A673 (cell line): ENCODE measurements at places on chromosomes 13 and 19.

DNA sequence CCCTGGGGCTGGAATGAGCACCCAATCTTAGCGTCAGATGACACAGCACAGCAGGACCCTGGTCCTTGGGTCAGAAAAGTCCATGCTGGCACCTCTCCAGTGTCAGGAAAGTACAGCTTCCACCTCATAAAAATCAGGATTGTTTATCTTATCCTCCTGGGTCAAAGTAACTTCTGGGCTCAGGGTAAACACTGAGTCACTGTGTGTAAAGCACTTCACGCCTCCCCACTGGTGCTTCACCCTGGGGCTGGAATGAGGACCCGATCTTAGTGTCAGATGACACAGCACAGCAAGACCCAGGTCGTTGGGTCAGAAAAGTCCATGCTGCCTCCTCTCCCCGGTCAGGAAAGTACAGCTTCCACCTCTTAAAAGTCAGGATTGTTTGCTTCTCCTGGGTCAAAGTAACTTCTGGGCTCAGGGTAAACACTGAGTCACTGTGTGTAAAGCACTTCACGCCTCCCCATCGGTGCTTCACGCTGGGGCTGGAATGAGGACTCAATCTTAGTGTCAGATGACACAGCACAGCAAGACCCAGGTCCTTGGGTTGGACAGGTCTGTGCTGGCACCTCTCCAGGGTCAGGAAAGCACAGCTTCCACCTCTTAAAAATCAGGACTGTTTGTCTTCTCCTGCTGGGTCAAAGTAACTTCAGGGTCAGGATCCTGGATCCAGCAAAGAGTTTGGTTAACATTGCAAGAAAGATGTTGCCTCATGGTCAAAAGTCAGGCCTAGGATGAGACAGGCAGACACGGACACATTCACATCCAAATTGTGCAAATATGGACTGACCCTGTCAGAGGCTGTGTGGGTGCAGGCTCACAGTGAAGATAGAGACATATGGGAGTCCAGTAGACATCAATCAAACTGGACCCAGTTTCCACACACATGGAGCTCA, 39.2 kb upstream of the CYP2A7 start:
- no peak for DNase-seq

DNA sequence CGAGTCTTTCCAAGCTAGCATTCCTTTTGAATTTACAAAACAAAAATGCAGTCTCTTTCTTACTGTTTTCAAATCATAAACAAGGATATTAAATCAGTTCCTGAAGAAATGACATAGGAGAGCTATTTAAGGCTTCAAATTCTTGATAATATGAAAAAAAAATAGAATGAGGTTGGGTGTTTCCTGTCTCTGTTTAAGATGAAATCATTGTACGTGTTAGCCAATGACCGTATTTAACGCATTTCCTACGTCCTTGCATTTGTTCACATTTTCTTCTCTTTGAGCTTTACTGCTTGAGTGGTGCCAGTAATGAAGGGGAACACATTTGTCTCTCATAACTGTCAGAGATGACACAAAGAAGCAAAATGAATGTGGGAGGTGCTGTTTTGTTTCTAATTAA, 821.3 kb downstream of the DIAPH3 start:
- no peak for DNase-seq

GRCh38 chr13:19959141-19959830, 759 bp downstream of the ZMYM2 start:
- DNase-seq = peak; percentile 69

DNA sequence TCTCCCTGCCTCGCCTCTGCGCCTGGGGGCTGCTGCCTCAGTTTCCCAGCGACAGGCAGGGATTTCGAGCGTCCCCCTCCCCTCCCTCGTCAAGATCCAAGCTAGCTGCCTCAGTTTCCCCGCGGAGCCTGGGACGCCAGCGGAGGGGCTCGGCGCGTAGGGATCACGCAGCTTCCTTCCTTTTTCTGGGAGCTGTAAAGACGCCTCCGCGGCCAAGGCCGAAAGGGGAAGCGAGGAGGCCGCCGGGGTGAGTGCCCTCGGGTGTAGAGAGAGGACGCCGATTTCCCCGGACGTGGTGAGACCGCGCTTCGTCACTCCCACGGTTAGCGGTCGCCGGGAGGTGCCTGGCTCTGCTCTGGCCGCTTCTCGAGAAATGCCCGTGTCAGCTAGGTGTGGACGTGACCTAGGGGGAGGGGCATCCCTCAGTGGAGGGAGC, 722 bp upstream of the ICAM1 start:
- no peak for DNase-seq

GRCh38 chr13:86283031-86283430, 483.8 kb upstream of the SLITRK6 start:
- DNase-seq = no peak

- no peak for DNase-seq
Observed at GRCh38 chr19:883661-884211, 9.3 kb downstream of the MED16 start.

DNA sequence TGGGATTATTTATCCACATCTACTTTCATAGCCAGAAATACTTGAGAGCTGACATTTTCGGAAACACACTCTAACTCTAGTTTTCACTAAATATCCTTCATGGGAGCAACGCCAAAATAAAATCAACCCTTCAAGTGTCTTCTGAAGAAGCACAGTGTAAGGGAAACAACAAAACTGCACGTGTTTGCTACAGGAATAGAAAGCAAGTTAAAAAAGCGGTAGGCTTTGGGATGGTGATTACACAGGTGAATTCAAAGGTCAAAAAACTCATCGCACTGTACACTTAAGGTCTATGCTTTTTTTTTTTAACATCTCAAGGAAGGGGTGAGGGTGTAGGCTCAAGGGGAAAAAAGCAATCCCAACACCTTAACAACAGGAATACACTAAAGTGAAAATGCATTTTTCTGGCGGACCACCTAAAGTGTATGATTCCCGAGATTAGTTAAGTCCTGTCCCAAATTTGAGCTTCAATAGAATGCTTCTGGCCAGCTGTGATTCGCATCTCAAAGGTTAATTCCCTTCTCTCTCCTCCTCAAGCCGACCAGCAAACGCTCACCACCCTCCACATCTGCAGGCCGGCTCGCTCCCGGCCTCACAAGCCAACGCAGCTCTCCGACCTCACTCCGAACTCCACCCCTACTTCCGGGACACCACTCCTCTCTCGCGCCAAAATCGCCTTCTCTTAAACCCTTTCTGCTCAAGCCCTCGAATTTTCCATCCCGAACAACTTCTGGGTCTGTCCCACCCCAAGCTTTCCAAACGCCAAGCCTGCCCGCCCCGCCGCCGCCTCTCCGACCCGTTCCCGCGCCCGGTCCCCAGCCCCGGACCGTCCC, 1.1 kb downstream of the ARGLU1 start:
- peak; percentile 51 for DNase-seq

DNA sequence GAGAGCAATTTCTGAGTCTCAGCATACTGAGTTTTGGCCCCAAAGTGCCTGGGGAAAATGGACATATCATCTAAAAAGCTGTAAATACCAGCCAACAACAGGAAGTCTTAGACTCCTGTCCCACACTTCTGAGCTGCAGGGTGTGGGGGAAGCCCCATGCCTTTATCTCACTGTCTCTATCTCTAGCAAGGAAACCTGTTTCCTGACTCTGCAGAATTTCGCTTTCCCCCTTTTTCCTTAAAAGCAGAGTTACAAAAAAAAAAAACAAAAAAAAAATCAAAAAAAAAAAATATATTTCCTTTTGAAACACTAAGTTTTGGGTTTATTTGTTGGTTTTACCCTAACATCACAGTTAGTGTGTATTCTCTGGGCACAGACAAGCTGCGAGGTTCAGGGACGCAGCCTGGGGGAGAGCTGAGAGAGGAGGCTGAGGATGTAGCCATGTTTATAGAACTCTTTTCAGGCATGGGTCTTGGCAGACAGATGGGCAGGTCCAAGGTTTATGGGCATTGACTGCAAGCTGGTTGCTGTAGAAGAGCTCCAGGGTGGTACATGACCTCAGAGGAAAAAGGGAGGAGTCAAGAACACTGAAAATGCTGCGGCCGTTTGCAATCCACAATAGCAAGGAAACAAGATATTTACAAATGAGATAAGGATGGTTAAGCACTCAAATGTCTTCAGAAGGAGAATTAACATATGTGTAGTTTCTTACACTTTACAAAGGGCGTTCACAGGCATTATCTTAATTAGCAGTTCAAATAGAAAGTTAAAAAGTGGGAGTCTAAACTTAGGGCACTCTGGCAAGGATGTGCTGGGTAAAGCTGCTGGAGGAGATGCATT, 4.9 kb downstream of the MBNL2 start:
- DNase-seq = peak; percentile 34

- no peak for DNase-seq
Observed at GRCh38 chr19:8238251-8238650, 29.1 kb downstream of the CERS4 start.

- DNase-seq = no peak
Observed at GRCh38 chr13:45362939-45363338, 22.0 kb upstream of the TPT1 start.

- DNase-seq = peak; percentile 67
Observed at GRCh38 chr19:18437491-18438330, at the start of gene ISYNA1. Gene ISYNA1 (minus strand): TSS chr19:18438133. CDS start chr19:18437979, 154 bp downstream.

- no peak for DNase-seq
Observed at GRCh38 chr13:97261254-97262005, 39.3 kb downstream of the MBNL2 start.

GRCh38 chr19:1470305-1471009, 8.6 kb downstream of the C19orf25 start:
- peak; percentile 86 for DNase-seq

DNA sequence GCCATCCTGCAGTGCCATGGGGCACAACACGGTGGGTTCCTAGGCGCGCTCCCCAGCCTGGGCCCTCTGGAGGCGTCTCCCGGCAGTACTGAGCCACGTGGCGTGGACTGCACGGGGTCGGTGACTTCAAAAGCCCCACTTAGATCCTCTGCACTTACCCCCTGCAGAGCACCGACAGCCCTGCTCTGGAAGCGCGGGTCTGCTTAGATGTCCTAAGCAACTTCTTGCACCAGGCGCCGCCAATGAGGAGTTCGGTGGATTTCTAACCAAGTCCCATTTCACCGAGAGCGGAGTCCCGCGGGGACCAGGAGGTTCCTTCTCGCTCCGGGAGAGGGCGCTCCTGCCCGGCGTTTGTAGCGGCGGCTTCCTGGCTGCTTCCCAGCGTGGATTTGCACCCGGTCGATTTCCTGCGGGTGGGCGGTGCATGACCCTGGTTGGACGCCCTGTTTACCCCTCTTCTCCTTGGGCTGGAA, 25.2 kb upstream of the ZNF845 start:
- peak; percentile 52 for DNase-seq

DNA sequence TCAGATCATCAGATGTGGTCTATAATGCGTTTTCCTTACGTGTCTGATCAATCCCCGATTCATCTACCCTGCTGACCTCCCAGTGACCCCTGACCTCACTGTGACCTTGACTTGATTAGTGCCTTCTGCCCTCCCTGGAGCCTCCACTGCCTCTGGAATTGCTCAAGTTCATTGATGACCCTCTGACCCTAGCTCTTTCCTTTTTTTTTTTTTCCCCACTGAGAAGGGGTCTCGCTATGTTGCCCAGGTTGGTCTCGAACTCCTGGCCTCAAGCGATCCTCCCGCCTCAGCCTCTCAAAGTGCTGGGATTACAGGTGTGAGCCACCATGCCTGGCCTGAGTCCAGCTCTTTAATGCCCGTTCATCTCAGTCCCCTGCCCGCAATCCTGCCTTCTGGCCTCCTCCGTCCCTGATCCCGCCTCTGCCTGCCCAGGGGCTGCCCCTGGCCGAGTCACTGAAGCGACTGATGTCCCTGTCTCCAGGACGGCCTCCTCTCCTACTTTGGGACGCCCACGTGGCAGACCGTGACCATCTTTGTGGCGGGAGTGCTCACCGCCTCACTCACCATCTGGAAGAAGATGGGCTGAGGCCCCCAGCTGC, 4.0 kb upstream of the FTL start:
- no peak for DNase-seq

DNA sequence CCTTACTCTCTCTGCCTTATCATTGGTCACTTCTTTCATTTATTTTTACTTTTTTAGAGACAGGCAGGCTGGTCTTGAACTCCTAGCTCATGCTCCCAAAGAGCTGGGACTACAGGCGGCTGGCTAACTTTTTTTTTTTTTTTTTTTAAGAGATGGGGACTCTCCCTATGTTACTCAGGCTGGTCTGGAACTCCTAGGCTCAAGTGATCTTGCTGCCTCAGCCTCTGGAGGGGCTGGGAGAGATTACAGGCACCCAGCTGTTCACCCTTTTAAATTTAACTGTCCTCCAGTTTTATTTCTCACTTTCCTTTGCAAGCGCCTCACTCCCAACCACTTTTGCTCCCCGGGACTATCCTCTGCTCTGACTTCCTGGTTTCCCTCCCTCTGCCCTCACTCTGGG, 5.6 kb upstream of the CLDN10 start:
- no peak for DNase-seq

GRCh38 chr13:52906122-52906903, 57.9 kb upstream of the PCDH8 start:
- no peak for DNase-seq

GRCh38 chr13:30382836-30383525, 39.3 kb upstream of the UBE2L5 start:
- DNase-seq = no peak

- no peak for DNase-seq
Observed at GRCh38 chr13:39916330-39916729, 260.9 kb downstream of the COG6 start.

GRCh38 chr19:1063909-1064660, 2.9 kb upstream of the ARHGAP45 start:
- no peak for DNase-seq

- peak; percentile 11 for DNase-seq
Observed at GRCh38 chr19:13538601-13539253, 32.4 kb upstream of the CACNA1A start.

GRCh38 chr13:54433493-54434206, 1405.0 kb downstream of the OLFM4 start:
- no peak for DNase-seq
